Fibroblast of mammary gland (primary cell): ENCODE measurements at places on chromosomes 6 and 20.

DNA sequence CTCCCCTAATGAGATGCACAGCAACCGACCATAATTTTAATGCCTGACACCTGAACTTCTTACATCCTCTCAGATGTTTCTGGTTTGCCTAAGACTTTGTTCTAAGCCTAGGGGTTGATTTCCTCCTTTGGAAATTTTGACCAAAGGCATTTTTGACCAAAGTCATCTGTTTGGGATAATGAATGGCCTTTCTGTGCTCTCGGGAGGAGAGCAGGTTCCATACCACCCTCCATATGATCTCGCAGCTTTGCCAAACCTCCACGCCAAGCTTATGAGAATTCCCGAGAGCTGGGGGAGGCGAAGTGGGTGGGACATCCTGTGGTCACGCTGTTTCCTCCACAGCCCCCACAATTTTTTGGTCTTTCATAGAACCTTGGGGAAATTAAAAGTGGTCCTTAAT is 91.7 kb downstream of the SCML4 start:
- no peak for DNase-seq

GRCh38 chr6:2725999-2726567 is 24.6 kb downstream of the MYLK4 start:
- DNase-seq: peak; percentile 74

DNA sequence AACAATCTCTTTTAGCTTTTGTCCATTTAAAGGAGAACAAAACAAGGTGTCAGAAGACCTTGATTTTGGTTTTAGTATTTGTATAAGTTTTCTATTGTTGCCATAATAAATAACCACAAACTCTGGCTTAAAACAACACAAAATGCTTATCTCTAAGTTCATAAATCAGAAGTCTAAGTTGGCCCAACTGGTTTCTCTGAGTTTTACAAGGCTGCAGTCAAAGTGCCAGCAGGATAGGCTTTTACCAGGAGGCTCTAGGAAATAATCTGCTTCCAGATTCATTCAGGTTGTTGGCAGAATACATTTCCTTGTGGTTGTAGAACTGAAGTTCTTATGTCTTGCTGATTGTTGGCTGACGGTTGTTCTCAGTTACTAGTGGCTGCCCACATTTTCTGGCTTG is 147.2 kb upstream of the HMGCLL1 start:
- DNase-seq: no peak

GRCh38 chr6:3310051-3310448 is 51.3 kb downstream of the PSMG4 start:
- DNase-seq: no peak

- DNase-seq: peak; percentile 7
Measured at GRCh38 chr20:32858189-32858588, 534 bp upstream of the EFCAB8 start.

DNA sequence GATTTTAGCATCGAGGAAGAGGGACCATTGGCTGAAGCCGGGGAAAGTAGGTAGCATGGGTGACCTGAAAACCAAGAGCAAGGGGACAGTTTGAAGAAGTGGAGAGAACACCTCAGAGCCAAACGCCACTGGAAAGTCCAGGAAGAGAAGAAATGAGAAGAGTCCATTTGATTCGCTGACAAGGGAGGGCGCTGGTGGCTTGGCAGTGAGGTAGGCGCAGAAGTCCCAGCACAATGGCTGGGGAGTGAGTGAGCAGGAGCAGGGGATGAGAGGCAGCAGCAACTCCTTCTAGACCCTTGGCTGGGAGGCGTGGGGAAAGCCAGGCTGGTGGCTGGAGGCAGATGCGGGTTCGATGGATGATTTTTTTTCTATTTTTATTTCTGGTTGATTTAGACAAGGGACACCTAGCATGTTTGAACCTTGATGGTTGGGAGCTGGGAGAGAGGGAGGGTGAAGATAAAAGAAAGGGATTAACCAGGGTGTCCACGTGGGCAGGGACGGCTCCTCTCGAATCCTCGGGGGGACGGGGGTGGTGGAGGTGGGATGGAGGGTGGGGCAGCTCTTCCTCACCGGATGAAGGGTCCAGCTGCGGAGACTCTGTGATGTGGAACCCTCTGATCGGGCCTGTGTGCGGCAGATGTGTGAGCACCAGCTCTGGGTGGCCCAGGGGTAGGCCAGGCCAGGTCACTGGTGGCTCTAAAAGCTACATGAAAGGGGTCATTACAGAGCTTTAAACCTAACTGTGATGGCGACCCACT is 164.2 kb downstream of the NFATC2 start:
- no peak for DNase-seq

- DNase-seq: no peak
Measured at GRCh38 chr6:92767101-92767500, 652.3 kb downstream of the EPHA7 start.

- DNase-seq: peak; percentile 47
Measured at GRCh38 chr6:163263196-163263595, 151.3 kb upstream of the QKI start.

DNA sequence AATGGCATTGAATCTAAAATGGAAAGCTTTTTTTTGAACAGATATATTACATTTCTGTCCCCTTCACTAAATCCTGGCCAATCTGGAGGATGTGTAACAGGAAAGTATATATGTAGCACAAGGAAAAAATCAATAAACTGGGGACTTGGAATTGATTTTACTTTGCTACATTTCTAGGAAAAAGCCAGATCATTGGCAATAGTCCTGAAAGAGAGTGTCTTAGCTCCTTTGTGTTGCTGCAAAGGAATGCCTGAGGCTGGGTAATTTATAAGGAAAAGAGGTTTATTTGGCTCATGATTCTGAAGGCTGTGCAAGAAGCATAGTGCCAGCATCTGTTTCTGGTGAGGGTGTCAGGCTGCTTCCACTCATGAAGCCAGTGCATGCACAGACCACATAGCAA is 574.9 kb downstream of the HTR1B start:
- DNase-seq: no peak

DNA sequence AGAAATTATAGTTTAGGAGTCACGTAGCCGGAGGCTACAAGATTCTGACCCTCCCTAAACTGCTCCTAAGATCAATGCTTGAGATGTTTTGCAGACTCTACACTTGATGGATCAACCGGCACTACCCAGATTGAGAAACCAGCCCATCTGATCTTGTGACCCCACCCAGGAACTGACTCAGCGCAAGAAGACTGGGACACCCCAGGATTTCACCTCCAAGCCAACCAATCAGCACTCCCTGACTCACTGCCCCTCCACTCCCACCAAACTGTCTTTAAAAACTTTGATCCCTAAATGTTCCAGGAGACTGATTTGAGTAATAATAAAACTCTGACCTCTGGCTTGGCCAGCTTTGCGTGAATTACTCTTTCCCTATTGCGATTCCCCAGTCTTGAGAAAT is 99.8 kb downstream of the OPRM1 start:
- peak; percentile 4 for DNase-seq

DNA sequence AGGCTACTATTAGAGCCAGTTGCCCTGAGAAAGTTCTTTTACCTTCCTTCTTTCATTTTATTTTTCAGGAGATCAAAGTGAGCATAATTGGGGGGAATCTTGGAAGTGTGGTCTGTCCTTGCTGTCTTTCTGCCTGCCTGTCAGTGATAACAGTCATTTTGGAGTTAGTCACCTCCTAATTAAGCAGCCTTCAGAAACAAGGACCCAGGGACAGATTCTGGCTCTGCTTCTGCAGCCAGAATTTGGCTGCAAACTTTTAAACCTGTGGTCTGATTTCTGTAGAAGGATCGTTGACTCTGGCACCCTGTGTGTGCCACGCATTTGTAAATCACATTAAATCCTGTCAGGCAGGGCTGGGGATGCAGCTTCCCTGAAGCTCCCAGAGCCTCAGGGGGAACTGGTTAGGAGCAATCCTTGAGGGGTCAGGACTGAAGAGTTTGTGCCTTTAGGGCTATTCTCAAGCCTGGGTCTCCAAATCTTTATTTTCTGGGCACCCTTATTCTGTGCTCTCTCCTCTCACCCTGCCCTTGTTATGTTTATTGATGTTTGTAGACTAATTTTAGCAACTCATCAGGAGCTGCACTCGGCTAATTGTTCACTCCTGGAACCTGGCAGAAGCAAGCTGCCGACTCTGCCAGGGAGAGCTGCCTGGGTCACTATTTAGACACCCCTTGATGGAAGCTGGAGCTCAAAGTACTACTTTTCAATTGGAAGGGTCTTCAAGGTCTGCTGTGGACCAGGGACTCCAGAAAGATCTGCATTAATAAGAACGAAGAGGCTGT is 6.8 kb downstream of the NOX3 start:
- no peak for DNase-seq

DNA sequence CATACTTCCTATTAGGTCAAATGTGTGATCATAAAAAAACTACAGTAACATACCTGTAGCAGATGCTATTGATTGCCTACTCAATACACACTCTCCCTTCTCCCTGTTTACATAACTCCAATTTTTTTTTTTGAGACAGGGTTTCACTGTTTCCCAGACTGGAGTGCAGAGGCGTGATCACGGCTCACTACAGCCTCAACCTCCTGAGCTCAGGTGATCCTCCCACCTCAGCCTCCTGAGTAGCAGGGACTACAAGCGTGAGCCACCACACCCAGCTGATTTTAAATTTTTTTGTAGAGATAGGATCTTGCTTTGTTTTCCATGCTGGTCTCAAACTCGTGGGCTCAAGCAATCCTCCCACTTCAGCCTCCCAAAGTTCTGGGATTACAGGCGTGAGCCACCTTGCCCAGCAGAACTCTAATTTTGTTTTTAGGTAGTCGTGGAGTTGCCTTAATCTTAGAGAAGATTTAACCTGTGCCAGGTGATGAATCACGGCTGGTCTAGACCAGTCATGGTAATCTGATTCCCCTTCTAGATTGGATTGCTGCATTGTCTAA is 14.0 kb upstream of the KIF3B start:
- no peak for DNase-seq

DNA sequence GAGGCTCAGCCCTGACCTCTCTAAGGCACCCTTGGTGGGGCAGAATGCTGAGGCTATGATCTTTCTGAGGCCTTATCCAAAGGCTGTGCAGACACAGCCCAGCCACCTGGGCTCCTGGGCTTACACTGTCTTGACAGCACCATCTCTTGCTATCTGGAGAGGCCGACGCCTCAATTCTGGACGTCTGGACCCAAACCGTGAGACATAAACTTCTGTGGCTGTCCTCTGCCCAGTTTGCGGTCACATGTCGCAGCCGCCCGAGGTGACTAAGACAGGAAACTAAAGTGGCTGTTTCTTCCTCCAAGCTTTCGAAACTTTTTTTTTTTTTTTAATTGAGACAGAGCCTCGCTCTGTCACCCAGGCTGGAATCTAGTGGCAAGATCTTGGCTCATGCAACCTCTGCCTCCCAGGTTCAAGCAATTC is 49.3 kb downstream of the PRR18 start:
- no peak for DNase-seq

DNA sequence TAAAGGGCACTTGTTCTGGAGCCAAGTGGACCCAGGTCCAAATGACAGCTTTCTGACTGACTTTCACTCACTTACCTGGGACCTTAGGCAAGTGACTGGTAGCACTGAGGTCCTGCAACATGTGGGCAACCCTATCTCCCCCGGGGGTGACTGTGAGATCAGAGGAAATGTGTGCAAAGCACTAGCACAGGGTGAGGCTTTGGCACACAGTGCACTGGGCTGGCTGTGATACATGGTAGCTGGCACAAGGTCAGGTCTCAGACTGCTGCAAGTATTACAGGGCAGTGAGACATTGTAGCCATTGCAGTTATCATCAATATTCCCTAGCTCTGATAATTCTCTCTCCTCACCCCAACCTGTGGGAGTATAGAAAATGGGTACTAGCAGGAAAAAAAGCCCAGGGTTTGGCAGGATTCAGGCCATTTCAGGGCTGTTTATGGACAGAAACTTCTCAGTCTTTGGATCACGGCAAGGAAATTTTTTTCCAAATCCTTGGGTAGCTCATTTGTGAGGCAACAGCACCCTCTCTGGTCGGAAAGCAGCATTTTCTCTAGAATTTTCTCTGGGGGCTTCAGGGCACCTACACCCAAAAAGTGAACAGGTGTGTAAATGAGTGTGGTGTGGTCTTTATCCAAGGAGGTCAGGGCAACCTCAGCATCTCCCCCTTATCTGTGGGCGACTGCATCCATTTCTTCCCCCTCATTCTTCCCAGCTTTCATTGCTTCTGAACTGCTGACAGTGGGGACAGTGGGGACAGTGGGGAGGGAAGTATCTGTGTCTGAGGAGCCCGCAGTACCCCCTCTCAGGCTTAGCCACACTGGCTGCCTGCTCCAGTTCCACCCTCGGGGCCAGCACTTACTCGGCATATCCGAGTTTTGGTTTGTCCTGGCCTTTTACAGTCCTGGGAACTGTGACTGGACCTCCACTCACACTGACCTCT is 148.7 kb upstream of the PHACTR3 start:
- DNase-seq: peak; percentile 4
